NCI-H69 (cell line): ENCODE measurements at places on chromosomes 11 and 22.
A peak's percentile ranks its signal among the peaks of the same experiment; 100 is the strongest.

DNA sequence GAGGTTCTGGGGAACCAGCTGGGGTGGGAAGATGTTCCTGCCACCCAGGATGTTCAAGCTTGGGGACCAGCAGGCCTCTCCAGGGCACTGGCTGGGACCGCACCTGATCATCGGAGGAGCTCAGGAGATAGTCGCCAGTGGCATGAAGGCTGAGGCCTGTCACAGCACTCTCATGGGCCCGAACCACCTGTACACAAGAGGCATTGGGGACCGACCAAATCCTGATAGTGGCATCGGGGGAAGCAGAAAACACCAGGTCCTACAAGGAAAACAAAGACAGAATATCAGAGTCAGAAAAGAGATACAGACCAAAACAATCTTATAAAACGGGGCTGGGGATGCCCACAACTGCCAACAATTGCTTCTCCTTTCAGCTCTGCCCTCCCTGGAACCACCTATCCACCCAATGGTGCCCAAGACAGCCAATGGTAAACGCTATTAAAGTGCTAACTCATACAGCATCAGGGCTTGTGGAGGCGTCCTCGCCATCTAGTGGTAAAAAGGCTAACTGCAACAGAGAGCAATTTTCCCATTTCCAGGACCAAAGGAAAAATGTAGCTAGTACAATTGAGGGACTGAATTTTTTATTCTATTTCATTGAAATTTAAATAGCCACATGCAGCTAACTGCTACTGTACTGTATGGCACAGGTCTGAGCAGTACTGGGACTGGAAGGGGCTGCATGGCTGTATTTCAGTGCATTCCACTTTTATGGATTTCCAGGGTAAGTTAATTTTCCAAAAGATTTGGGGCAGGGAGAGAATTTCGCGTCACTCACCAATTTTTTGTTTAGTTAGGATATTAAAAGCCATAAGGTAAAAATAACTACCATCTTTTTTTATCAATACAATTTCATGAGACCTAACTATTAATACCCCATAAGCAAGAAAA lies 7.1 kb downstream of the PRPF19 start:
- DNase-seq = peak; percentile 71

DNA sequence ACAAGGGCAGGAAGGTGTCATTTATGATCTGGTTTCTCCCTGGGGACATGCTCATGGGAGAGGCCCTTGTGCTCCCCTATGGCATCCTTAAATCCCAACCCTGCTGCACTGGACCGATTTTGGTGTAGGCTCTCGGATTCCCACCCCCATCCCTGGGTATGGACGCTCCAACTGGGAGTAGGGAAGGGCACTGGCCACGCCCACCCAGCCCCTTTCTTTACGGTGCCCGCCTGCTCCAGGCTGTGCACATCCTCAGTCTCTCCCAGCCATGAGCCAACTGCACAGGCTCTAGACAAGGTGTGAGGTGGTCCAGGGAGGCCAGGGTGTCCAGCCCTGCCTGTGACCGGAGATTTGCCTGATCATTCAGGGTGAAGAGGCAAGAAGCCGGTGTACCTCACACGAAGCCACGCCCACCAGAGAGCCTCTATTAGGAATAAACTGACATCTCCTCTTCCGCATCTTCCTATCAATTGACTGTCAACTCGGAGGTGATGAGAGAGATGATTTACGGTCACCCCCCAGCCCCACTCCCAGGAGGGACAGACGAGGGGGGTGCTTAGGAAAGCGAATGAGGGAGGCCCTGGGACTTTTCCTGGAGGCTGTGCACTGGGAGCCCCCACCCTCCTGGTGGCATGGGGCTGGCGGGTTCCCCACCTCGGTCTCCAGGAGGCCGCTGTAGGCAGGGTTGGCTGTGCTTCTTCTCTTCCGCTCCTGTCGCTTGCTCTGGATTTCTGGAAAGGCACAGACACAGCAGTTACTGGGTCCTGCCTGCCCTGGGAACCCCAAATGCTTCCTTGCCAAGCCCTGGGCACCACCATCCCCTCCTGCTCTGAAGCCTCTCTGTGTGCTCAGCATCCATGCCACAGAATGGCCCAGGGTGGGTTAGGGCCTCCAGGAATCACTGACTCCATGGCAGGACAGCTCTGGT lies 116.7 kb downstream of the PHF21B start:
- no peak for DNase-seq

GRCh38 chr11:70104419-70104818 lies 26.3 kb downstream of the ANO1 start:
- DNase-seq = peak; percentile 54

DNA sequence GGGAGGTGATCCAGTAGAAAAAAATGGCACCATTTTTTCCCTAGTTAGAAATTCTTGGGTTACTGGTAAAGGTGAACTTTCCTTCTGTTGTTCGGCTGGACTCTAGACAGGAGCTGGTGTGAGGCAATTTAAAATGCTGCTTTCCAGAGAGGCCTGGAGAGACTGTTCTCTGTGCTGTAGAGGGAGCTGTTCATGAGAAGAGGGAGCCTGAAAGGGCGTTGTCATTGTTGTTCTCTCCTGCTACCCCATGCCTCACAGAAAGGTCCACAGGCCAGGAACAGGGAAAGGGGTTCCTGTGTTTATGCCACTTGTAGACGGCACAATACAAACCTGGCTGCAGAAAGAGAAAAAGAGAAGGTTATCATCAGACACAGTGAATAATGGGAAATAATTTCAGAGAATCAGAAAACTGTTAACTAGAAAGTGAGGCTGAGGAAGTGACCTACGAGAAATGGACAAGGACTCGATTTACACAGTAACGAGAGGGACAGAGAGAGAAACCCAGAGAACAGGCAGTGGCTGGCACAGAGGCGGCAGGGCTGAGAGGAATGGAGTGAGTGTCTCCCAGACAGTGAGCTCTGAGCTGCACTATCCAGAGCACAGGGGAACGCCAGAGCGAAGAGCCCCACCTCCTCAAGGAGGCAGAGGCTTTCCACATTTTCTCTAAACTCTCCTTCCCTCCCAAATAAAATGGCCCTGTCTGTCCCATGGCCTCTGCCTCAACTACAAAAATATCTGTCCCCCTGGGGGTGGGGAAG lies 109.2 kb downstream of the RRM1 start:
- DNase-seq = no peak

DNA sequence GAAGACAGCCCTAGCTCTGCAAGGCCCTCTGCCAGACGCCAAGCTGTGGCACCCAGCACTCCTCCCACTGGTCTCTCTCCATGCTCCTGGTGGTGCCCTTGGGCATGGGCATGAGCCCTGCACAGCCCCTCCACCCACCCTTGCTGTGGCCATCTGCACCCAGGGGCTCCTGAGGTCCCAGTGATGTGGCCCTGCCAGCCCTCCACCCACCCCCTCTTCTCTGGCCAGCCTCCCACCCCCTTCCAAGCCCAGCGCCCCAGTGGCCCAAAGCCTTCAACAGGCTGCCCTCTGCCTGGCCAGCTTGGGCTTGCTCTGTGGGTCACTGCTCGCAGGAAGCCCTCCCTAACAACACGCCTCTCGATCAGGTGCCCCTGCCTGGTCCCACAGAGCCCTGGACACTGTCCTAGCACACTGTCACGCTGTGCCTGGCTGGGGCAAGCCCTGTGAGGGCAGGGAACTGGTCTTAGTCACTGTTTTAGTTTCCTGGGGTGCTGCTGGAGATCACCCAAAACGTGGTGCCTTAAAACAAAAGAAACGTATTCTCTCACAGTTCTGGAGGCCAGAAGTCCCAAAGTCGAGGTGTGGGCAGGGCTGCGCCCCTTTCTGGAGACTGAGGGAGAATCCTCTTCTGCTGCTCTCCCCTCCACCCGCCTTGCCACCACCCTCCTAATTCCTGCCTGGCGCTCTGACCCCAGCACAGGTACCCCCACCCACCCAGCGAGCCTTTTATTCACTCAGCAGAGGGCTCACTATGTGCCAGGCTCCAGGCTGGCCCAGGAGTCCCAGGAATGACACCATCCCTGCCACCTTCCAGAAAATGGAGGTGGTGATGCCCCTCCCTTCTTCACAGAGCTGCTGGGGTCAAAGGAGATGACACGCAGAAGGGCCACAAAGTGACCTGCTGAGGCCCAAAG lies 14.7 kb downstream of the SULT4A1 start:
- DNase-seq = no peak

DNA sequence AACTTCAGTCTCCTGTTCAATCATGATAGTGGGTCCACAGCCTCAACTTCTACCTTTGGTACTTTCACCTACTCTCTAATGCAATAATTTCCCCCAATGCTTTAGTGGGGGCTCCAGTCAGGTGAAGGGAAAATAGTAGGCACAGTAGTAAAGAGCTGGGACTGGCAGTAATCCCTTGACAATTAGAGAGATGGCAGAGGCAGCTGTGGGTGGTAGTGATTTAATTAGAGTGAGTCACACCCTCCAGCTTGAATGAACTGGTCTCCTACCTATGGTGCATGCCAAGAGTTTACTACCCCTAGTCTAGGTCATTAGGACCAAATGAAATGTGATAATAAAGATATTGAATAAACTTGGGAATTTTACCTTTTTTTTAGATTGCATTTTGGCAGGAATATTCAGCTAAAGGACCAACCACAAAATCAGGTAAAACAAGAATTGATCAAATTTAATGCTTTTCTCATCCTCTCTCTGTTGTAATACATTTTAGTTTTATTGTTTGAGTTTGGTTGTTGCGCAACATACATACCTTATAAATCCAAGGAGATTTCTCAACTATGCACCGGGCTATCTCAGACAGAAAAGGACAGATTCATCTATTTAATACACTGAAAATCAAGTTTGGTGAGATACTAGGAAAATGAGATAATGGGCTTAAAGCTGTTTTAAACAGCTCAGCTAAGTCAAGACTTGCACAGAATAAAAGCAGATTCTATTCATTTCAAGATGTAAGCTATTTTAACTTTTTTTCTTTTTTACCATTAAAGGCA lies 9.0 kb downstream of the PRRG4 start:
- DNase-seq = peak; percentile 88

- DNase-seq = peak; percentile 85
These were observed 684 bp downstream of the TNFRSF13C start for GRCh38 chr22:41925783-41926460.

DNA sequence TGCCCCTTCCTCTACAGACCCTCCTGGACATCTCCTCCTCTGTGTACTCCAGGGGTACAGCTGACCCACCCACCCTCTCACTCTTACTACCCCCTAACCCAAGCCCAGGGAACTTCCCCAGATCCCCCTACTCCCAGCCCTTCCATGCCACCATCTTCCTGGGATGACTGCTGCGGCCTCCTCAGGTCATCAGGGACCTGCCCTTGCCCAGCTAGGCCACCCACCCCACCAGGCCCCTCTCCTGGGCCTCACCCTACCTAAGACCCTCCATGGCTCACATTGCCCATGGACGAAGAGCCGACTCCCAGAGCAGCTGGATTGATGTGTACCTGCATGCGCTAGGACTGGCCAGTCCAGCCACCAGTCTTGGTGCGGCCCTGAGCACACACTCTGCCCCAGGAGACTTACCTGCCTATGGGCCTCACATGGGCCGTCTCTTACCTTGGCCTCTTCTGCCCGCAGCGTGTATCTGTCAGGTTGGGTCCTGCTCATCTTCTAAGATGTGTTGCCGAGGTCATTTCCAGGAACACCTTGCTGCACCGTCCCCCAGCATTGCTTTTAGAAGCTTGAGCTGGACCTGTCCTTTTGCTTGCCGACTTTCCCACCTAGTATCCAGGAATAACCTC lies 2.0 kb upstream of the CLDN5 start:
- no peak for DNase-seq

DNA sequence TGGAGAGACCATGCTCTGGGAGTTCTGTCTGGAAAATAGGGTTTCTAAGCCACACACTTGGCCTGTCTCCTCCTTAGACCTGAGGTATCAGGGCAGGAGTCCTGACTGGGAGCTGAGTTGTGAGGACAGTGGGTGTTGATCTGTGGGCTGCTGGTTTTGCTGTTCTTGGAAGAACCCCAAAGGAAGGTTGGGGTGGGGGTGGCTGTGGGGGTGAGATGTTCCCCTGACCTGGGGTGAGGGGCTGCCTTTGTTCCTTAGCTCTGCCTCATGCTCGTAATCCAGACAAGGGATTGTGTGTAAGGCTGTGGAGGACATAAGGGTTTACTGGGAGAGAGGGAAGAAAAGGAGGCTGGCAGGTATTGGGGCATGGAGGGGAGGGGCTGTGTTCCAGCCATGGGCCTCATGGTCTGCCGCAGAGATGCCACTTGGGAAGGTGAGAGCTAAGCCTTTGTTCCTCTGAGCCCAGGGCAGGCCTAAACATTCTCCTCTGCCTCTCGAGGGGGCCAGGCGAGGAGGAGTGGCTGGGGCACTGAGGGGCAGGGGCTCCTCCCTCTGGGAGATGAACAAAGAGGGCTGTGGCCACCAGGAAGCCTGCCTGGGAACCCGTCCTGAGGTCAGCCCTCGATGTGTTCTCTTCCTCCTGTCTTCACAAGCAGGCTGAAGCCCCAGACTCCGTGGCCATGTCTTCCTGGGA lies 4.4 kb downstream of the OTOG start:
- DNase-seq = no peak

- no peak for DNase-seq
These were observed 438.0 kb downstream of the TBC1D22A start for GRCh38 chr22:47200273-47201051.

DNA sequence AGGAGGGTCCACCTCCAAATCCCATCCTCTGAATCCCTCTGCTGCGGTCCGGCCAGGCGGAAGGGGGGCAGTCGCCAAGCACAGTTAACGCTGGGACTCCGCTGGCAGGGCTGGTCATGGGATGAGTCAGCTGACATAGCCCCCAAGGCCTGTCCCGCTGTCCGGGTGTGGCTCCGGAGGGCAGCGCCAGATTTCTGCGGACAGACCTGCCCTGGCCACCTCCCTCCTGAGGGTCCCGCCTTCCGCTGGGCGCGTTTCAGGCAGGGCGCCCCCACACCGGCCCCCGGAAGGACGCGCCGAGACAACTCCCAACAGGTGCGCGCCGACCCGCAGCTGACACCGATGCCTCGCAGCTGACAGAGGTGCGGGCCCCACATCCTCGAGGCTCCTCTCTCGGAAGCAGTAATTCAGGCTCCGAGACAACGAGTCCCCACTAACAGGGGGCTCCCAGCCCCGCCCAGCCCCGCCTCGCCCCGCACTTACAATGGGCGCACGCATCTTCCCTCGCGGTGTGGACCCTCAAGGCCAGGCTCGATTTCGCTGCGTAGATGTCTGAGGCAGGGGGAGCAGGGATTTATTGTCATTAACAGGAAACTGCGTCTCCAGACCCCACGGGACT lies 607 bp downstream of the PLAAT3 start:
- DNase-seq = no peak

- no peak for DNase-seq
These were observed 151.1 kb downstream of the FAM76B start for GRCh38 chr11:95638501-95638900.

DNA sequence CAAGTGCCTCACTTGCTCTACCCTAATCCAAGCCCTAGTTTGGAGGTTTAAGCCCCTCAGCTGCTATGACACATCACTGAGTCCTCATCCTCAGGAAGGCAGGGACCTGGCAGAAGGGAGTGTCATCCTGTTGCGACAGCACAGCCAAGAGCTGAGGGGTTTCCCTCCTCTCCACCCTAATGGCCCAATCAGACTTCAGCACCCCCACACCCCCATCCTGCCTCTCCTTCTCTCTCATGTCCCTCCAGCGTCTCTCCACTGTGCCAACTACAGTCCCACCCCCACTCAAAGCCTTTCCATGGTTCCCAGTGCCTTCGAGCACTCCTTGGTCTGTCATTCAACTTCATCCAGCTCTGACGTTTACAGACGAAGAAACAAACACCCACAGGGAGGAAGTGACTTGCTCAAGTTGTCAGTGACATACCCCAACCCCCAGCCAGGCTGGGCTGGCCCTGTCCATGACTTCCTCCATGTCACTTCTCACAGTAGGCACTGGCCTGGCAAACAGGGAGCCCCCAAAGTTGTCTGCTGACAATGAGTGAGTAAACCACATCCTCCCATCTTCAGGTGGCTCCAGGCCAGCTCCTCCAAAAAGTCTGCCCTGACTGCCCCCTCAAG lies 15.6 kb downstream of the ARAP1 start:
- no peak for DNase-seq
